Activated naive CD4-positive, alpha-beta T cell treated with anti-CD3 and anti-CD28 coated beads, Interleukin-2, amount 50 U/mL, for 72 hours (primary cell): ENCODE measurements at places on chromosomes 11 and 22. TPM values are rescaled to one million over a fixed set of nuclear protein-coding genes. Genes with fewer than 3 reads are reported as not detected.

The OR8A1 gene
- not detected for total RNA-seq

The SPI1 gene
- total RNA-seq = 0.20 TPM

The NPTXR gene
- 1.1 TPM for total RNA-seq

The LIF gene
- total RNA-seq = 68.9 TPM

The GPR83 gene
- not detected for total RNA-seq

The PCF11 gene
- 50.0 TPM for total RNA-seq

The SMC1B gene
- 0.93 TPM for total RNA-seq

The OR52M1 gene
- total RNA-seq = not detected

The RBM4B gene
- 15.2 TPM for total RNA-seq

The B4GALNT4 gene
- 6.6 TPM for total RNA-seq

The SAA1 gene
- total RNA-seq = not detected

The TREH gene
- total RNA-seq = not detected

The OOSP4A gene
- not detected for total RNA-seq

The PACSIN2 gene
- total RNA-seq = 28.2 TPM

The MN1 gene
- 0.14 TPM for total RNA-seq

The GRM5 gene
- not detected for total RNA-seq

The SLC43A1 gene
- total RNA-seq = 26.0 TPM

The MMP13 gene
- total RNA-seq = not detected

The CRYBA4 gene
- total RNA-seq = not detected

The TMPRSS5 gene
- 1.2 TPM for total RNA-seq

The SMIM35 gene
- not detected for total RNA-seq

The FXYD6 gene
- 0.31 TPM for total RNA-seq

The TCN2 gene
- total RNA-seq = 1.5 TPM
